ENCODE measurements at places on chromosomes 12 and 14.

GRCh38 chr14:81517798-81518398 lies 15.8 kb downstream of the SEL1L start:
- DNase-seq: peak; percentile 38

DNA sequence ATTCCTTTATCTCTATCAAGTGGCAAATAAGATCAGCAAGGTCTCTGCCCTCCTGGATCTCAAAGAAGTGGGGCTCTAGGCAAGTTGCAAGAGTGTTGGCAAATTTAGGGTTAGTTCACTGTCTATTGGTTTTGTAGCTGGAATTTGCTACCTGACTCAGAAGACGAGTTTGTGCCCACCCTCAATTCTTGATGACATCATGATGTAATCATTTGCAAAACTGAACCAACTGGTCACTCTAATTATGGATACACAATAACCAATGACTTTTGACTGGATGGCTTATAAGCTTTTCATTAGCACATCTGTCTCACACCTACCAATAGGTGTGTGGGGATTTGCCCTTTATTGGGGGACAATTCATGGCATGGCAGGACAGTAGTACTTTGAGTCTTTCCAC lies 4.6 kb downstream of the TMEM233 start:
- no peak for DNase-seq

DNA sequence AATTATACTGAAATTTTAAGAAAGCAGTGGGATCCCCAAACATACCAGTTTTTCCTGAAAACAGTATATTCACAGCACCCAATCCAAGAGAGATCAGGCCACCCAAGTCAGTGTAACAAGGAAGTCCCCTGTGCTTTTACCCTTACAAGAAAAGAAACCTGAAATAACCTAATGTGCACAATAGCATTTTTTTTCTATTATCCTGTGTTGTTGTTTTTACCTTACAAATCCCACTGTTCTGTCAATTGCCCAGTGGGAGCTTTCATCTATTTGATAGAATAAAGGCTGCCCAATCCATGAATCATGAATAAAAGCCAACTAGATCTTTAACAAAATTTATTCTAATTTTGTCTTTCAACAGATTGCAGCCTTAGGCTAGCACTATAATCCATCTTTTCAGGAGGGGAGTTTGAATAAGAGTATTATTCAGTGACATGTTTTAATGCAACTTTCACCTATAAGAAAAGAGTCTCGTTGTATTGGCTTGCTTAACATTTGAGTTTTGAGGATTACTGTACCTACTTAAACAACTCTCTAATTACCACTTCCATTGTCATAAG lies 457.4 kb downstream of the TRHDE start:
- DNase-seq: no peak

DNA sequence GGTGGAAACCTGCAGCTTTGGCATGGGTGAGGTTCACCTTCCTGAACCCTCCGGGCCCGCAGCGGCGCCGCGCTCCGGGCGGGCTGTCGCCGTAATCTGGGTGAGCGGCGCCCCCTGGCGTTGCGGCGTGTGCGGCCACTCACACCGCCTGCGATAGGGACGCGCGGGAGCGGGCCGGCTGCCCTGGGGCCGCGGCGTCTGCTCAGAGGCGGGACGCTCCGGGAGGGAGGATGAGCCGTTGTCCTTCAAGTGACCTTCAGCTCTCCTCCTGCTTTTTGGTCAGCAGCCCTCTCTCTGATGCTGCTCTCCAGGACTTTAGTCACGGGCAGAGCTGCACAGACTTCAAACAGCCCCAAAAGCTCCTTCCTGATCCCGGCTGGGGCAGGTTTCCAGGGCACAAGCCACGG lies 211.7 kb upstream of the FKBP4 start:
- DNase-seq: peak; percentile 50

- no peak for DNase-seq
These were observed 14.2 kb downstream of the MMAB start for GRCh38 chr12:109559200-109559505.

DNA sequence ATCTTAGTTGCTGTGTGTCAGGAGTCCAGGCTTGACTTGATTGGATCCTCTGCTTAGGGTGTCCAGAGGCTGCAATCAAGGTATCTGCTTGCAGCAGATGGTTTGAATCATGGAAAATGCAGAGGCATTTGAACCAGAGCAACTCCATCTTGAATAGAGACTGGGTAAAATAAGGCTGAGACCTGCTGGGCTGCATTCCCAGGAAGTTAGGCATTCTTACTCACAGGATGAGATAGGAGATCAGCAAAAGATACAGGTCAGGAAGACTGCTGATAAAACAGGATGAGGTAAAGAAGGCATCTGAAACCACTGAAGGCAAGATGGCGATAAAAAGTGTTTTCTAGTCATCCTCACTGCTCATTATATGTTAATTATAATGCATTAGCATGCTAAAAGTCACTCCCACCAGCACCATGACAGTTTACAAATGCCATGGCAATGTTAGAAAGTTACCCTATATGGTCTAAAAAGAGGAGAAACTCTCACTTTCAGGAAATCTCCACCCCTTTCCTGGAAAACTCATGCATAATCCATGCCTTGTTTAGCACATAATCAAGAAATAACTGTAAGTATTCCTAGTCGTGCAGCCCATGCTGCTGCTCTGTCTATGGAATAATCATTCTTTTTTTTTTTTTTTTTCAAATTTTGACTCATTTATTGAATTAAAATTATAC lies 218.3 kb upstream of the CPNE8 start:
- no peak for DNase-seq

GRCh38 chr12:80142640-80143039 lies 43.3 kb downstream of the OTOGL start:
- DNase-seq: no peak

GRCh38 chr12:79618848-79619404 lies 71.8 kb downstream of the PAWR start:
- DNase-seq: peak; percentile 15
